ENCODE measurements at places on chromosomes 3 and 15.

- DNase-seq = no peak
Measured at GRCh38 chr3:187966096-187966495, 187.9 kb upstream of the LPP start.

- DNase-seq = no peak
Measured at GRCh38 chr3:147160984-147161383, 245.4 kb downstream of the ZIC4 start.

- DNase-seq = no peak
Measured at GRCh38 chr3:129482721-129483120, 42.7 kb downstream of the IFT122 start.

DNA sequence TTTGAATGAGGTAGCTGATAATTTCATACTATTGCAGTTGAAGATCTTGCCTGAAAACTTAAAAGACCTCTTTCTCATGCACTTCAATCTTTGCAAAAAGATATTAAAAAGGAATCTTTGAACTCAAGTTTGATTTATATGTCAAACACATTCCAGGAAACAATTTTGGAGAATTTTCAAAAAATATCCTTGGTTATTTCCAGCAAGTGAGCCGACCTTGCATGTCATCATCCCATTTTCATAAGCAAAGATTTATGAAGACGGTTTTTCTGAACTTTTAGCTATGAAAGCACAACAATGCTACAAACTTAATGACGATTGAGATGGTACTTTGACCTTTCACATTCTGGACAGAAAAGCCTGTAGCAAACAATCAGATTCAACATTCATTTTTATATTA lies 95.6 kb downstream of the RFX7 start:
- peak; percentile 57 for DNase-seq

DNA sequence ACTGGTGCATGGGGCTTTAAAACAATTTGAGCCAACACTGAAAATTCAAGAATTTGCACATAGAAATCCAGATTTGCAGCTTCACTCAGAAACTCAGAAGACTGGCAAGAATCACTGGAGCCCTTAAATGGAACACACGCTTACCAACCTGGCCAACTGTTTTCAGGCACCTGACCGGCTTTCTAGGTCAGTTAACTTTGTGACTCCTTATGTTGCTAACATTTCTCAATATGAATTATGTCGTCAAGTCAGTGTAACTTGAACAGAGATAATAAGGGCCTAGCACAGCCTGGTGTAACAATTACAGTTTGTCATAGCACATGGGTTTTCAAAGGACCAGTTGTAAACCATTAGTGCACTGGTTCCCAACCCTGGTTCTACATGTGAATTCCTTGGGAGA lies 6.8 kb downstream of the CERS3 start:
- no peak for DNase-seq

DNA sequence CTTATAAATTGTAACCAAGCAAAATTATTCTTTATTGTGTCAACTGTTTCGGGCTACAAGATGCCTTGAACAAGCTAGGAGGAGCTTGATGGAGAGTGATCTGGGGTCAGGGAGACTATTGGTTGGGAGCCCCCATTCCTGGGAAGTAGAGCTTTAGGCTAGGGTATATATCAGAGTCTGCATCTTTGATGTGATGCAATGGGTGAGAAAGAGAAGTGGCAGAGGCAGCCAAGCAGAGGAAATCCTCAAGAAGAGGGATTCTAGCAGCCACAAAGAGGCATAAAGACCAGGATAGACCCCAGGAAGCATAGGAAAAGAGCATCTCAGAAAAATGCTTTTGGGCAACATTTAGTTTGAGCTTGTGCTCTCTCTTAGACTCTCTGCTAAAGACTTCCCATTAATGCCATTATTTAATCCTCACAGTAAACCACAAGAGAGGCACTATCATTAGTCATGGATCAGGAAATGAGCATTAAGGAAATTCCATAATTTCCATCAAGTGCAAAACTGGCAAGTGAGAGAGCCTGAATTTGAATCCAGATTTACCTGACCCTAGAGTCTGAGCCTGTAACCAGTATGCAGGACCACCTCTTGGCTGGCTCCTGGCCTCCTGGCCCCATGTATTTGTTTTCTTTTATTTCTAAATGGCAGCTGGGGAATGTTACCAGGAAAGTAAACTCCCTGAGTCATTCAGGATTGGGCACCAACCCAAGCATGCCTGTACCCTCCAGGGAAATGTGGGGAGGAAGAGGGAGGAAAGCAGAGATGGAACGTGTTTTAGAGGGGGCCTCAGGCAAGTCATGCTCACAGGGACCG lies 118.7 kb downstream of the RPL22L1 start:
- peak; percentile 98 for DNase-seq

DNA sequence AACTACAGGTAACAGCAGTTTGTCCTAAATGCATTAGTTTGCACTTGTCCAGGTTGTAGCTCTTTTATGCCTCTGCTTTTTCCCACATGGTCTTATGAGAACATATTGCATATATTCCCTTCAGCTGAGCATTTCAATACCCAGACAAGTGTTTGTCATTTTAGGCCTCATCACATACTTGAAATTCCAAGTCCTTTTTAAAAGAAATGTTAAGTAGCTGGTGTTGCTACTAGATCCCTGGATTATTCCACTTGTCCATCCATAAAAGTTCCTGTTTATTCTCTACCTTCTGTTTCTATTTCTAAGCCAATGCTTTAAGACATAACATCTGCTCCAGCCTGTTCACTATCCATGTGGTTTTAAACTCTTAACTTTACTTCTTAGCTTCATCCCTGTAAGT lies 128.4 kb downstream of the NECTIN3 start:
- DNase-seq = peak; percentile 14

GRCh38 chr3:14849638-14850230 lies 31.0 kb downstream of the FGD5 start:
- DNase-seq = no peak

GRCh38 chr3:99965681-99966408 lies 148.2 kb downstream of the CMSS1 start:
- DNase-seq = no peak

DNA sequence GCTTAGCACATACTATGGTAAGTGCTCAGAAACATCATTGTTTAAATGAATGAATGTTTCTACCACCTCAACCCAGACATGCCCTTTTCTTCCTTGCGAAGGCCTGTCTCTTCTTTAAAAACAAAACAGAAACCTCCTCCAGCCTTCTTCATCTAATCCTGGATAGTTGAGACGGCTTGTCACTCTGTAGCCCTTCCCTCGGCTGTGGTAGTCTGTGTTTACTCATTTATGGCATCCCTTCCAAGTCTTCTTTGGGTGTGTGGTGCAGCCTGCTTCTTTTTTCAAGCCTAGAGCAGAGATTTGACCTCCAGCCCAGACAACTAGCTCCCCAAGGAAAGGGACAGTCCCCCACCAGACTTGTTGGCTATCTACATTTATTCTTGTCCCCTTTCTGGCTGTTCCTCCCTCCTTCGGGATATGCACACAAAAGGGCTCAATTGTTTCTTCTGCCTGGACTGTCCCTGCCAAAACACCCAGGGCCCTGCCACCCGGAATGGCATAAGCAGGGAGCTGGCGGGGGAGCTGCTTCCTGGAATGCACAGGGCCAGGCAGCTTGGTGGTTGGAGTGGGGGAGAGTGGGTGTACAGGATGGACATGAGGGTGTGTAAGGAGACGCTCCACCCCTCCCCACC lies 67.8 kb downstream of the ITGA11 start:
- no peak for DNase-seq

- DNase-seq = peak; percentile 95
Measured at GRCh38 chr15:40098489-40099261, 10.0 kb downstream of the BMF start.

- peak; percentile 48 for DNase-seq
Measured at GRCh38 chr15:71761649-71762048, 48.7 kb upstream of the NR2E3 start.

DNA sequence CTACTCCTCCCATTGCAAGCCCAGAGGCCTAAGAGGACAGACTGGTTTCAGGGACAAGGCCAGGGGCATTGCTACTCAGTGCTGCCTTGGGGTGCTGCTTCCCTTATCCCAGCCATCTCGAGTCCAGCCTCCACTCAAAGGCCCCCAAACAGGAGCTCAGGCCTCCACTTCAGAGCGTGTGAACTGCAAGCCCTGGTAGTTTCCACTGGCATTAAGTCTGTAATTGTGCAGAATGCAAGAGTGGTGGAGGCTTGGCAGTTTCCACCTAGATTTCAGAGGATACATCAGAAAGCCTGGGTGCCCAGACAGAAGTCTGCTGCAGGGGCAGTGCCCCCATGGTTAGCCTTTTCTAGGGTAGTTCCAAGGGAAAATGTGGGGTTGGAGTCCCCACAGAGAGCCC lies 192.8 kb upstream of the ST8SIA2 start:
- no peak for DNase-seq

DNA sequence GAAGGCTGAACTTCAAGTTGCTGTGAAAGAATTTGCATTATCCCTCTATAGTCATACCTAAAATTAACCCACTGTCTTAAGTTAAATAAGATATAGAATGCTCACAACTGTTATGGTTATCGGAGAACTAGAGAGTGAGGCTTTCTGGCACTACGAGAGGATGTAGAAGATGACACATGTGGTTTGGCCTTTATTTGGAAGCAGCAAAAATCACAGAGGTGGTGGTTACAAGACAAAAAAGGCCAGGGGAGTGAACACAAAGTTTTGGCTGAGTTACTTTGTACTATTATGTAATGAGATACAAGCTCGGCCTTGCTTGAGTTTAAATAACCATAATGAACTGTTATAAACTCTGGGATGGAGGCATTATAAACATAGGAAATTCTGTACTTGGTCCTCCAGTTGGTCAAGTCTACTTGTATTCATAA lies 78.3 kb upstream of the ICE2 start:
- DNase-seq = no peak

DNA sequence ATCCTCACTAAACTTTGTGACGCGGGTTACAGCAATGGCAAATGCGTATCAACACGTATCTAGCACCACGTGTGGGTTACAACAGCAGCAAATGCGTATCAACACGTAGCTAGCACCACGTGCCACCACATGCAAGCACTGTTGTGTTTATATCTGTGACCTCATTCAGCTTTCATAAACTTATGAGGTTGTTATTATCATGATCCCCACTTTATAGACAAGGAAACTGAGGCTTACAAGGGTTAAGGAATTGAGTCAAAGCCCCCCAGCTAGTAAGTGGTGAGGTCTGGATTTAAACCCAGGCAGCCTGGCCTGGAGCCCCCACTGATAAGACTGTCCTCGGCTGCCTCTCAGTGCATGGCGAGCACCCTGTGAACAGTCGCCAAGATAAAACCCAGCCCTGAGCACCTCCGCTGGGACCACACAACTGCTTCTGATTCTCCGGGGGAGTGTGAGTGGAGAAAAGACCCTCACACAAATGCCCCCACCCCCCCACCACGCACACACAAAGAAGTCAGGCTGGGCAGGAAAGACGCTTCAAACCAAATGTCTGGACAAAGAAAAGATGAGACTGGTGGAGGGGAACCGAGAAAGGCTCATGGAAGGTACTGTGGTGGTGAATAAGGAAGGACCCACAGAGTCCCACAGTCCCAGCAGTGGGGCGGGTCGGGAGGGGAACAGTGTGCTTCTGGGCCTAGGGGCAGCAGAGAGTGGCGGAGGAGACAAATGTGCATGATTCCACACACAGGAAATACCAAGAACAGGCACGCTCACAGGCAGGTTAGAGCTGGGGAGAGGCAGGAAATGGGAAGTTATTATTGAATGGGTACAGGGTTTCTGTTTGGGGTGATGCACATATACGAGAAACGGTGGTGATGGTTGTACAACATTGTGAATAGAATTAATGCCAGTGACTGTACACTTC lies 173.4 kb downstream of the XXYLT1 start:
- no peak for DNase-seq

- DNase-seq = peak; percentile 95
Measured at GRCh38 chr3:21839592-21839991, 88.6 kb upstream of the ZNF385D start.

GRCh38 chr3:42773409-42773751 lies 327 bp upstream of the CCDC13 start:
- DNase-seq = no peak

GRCh38 chr3:142645236-142645793 lies 49.1 kb downstream of the PLS1 start:
- DNase-seq = peak; percentile 54

GRCh38 chr15:35757361-35757760 lies 211.4 kb upstream of the DPH6 start:
- DNase-seq = no peak

- DNase-seq = no peak
Measured at GRCh38 chr15:84761607-84762131, 13.3 kb downstream of the ZNF592 start.

- DNase-seq = no peak
Measured at GRCh38 chr15:31341496-31342195, 15.0 kb downstream of the KLF13 start.

DNA sequence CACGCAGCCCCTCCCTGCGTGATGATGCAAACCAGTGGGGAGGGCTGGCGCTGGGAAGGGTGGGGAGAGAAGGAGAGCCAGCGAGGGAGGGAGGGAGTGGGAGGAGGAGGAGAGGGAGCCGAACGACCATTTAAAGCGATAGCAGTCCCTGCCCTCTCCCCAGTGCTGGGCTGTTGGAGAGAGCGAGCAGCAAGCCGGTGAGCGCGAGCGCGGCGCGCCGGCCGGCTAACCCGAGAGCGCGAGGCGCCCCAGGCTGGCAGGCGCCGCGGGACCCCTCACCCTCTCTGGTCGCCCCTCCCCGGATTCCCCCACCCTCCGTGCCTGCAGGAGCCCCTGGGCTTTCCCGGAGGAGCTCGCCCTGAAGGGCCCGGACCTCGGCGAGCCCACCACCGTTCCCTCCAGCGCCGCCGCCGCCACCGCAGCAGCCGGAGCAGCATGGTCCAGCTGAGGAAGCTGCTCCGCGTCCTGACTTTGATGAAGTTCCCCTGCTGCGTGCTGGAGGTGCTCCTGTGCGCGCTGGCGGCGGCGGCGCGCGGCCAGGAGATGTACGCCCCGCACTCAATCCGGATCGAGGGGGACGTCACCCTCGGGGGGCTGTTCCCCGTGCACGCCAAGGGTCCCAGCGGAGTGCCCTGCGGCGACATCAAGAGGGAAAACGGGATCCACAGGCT lies at the start of gene GRM7:
TSS of gene GRM7 (plus strand) at position 162 of the 671 bp plus-strand sequence.
- peak; percentile 36 for DNase-seq

DNA sequence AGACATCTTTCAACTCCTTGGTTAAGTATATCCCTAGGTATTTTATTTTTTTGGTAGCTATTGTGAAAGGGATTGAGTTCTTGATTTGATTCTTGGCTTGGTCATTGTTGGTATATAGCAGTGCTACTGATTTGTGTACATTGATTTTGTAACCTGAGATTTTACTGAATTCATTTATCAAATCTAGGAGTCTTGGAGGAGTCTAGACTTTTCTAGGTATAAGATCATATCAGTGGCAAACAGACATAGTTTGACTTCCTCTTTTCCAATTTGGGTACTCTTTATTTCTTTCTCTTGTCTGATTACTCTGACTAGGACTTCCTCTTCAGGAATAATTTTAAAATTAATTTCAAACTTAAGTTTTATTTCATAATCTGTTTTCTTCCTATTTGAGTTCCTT lies 125.2 kb downstream of the OCA2 start:
- DNase-seq = no peak

GRCh38 chr3:119500901-119501300 lies 2.6 kb downstream of the TIMMDC1 start:
- DNase-seq = no peak

DNA sequence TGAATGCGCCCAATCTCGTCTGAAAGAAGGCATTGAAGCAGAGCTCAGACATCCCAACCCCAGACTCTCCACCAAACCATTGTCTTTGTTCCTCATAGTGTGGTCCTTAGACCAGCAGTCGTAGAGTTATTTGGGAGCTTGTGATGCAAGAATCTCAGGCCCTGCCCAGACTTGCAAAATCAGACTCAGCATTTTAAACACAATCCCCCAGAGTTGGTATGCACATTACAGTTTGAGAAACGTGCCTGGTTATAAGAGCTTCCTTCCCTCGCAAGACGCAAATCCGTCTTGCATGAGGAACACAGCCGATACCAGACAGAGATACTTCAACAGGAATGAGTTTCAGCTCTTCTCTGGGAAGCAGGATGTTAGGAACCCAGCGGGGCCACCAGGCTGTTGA lies 38.9 kb upstream of the IREB2 start:
- DNase-seq = no peak
